Right renal cortex interstitium (tissue), 3 donors: ENCODE measurements at places on chromosomes 3 and 15.

DNA sequence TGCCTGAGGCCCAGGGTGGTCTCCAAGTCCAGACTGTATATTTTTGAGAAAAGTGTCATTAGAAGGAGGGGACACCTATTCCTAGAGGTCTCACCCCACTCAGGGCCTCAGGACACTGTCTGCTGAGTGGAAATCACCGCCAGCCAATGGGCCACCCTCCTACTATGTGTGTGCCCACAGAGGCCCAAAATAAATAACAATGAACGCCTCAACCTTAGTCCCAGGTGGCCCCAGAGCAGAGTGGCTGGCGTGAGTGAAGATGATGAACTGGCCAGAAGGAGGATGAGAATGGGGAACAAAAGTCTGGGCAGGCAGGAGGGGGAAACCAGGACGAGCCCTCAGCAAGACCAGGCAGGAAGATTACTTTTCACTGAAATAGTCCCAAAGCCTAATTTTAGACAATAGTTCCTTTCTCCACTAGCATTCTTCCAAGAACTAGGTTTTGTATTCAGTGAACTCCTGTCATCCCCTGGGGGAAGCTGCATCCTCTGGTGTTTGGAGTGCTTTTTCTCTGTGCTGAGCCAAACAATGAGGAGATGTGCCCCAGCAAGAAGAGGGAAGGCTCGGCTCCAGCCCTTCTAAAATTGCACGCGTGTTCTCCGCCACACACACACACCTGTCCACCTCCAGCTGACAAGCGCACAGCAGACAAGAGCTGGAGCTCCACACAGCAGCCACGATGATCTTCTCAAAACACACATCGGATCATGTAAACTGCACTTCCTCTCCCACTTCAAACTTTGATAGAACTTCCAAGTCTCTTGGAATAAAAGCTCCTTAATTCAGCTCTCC is 72.2 kb downstream of the ADCY5 start:
- no peak for DNase-seq

DNA sequence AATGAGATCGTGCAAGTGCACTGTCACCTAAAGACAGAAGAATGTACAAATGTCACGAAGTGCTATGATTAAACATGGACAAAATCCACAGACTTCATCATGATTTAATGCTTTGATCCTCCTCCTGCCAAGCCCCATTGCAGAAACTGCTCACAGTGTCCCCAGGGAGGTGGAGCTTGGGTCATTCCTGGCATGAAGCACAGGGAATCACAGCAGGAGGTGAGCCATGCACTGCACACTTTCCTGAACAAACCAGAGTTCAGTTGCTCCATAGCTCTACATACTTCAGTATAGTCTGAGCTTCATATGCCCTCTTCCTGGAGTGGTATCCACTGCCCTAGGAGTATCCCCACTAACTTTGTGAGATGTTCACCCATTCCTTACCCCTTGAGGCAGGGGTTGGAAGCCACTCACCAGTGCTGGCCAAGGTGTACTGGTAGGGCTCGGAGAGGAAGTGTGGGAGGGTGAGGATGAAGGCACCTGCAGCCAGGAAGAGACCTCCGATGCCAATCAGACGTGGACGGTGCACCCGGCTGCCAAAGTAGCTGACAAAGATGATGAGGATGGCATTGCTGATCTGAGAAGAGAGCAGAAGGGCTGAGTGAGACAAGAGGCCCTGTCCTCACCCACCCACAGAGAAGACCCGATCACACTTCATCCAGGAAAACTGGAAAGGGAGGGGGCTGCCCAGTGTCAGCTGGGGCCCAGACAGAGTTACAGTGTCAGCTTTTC is 56.3 kb downstream of the SLCO2A1 start:
- DNase-seq: no peak

GRCh38 chr3:120284747-120285507 is at the start of gene GPR156:
Gene GPR156 (minus strand): TSS chr3:120285222. CDS start chr3:120244098, 41,124 bp downstream.
- DNase-seq: no peak

DNA sequence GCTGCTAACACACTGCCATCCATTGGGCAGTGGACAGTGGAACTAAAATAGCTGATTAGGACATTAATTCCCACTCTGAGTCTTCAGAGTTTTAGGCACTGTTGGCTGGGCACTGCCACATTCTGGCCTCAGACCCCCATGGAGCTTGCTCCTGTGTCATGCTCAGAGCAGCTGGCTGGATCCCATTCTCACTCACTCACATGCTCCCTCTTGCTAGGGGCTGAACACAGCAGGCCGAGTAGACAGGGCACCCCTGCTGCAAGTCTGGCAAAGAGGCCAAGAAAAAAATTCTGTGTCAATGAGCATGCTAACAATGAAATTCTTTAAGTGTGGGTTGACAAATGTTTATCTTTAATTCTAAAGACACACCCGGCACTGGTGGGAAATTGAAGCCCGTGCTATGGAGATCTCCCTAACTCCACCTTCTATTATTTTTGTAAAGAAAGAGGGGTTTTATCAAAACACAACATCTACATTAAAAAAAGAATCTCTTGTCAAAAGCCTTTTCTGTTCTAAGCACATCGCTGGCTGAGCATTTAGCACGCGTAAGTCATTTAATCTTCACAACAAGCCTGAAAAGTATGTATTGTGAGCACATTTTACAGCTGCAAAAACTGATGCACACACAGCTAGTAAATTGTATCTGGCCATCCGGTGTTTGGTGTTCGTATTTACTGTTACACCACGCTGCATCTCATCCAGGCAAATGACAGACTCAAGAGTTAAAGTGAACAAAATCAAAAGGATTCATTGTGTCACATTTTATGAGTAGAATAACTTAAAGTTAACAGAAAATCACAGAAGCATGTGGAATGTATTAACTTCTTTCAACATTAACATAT is 362.1 kb downstream of the PLOD2 start:
- no peak for DNase-seq

- DNase-seq: no peak
Observed at GRCh38 chr3:123112232-123112631, 45.4 kb downstream of the PDIA5 start.

DNA sequence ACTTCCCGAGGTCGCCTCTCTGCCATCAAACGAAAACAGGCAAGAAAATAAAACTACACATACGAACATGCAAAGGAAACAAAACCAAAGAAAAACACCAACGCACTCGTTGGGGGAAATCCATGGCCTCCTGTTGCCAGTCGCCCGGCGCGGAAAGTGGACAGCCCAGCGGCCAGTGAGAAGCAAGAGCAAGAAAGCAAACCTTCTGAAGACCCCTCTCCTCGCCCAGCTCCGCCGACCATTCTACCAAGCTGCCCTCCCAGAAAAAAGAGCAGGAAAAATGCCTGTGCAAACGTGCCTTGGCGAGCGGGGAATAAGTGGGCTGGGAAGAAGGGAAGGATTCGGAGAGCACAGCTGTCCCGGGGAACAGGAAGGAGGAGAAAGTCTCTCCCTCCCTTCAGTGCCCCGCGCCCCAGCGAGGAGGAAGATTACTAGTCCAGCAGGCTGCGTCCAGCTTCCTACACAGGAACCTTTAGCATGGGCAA is 802 bp upstream of the NECTIN3 start:
- DNase-seq: peak; percentile 53

- DNase-seq: no peak
Observed at GRCh38 chr15:38406436-38406835, 47.5 kb upstream of the FAM98B start.

DNA sequence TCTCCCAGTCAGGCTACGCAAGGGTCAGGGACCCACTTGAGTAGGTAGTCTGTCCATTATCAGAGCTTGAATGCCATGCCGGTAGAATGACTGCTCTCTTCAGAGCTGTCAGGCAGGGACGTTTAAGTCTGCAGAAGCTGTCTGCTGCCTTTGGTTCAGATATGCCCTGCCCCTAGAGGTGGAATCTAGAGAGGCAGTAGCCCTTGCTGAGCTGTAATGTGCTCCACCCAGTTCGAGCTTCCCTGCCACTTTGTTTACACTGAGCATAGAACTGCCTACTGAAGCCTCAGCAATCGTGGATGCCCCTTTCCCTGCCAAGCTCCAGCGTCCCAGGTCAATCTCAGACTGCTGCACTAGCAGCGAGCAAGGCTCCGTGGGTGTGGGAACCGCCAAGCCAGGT is 57.5 kb upstream of the SETMAR start:
- DNase-seq: no peak

GRCh38 chr15:29299784-29300183 is 30.2 kb upstream of the NSMCE3 start:
- DNase-seq: no peak
